ENCODE measurements at places on chromosomes 2 and 18.

GRCh38 chr2:196801674-196802261, 2.3 kb upstream of the GTF3C3 start:
- DNase-seq, result no peak

- DNase-seq, result no peak
These were observed 140.7 kb downstream of the PTRHD1 start for GRCh38 chr2:24652265-24653182.

GRCh38 chr2:71634567-71634966, 181.2 kb downstream of the DYSF start:
- DNase-seq, result no peak

DNA sequence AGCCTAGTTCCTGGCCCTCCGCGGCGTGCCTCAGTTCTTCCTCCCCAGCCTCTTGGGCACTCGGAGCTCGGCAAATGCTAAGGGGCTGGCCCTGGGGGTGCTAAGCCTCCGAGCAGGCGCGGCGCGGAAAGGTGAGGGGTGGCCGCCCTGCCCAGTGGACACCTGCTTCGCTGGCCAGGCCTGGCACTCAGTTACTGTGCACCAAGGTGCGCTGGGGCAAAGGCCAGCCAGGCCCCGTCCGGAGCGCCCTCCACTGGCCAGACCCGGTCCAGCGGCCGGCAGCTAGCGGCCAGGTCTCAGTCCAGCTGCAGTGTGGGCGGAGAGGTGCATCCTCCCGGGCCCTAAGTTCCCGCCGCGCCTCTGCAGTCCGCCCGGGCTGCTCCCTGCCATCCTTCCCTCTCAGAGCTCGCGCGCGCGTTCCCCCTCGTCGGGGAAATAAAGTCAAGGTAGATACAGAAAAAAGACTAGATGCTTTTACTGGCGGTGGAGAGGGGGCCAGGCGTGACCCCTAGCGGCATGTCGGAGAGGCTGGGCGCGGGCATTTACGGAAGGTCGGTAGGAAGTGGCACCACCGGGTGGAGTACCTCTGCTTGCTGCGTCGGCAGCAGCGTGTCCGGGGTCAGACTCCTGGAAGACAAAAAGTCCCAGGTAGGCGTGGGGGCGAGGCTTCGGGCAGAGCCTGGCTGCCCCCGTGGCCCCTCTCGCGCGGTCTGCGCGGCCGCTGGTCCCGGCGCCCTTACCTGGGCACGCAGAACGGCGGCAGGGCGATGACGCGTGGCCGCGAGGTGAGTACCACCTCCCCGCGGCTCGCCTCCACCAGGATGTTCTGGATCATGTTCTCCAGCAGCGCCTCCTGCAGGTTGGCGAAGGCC, 9.4 kb upstream of the CRYBA2 start:
- DNase-seq, result no peak

DNA sequence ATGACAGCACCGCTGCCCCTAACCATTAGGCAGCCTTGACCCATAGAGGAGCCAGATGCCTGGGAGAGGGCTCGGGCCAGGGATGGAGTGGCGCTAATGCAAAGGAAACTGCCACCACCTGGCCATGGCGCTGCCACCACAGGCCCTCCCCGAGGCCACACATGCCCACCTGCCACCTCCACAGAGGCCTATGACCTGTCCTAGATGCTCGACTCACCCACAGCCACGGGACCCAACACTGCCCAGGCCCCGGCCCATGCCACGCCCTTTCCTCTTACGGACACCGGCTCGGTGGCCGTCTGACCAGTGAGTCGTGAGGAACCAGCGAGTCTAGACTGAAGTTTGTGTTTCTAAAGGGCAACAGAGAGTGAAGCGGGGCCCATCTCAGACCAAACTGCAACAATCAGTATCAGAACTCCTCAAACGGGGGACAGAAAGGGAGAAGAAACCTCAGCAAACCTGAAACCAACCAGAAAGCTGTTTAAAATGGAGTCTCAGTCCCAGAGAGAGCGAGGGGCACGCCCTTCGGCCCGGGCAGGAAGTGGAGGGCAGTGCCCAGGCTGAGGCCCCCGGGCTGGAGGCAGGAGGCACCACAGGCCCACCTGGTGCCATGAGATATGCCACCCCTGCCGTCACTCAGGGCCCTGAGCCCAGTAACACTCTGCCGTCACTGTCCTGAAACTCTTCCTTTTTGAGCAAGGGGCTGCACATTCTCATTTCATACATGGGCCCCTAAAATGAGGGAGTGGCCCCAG, 711 bp downstream of the GPR17 start:
- DNase-seq, result no peak

DNA sequence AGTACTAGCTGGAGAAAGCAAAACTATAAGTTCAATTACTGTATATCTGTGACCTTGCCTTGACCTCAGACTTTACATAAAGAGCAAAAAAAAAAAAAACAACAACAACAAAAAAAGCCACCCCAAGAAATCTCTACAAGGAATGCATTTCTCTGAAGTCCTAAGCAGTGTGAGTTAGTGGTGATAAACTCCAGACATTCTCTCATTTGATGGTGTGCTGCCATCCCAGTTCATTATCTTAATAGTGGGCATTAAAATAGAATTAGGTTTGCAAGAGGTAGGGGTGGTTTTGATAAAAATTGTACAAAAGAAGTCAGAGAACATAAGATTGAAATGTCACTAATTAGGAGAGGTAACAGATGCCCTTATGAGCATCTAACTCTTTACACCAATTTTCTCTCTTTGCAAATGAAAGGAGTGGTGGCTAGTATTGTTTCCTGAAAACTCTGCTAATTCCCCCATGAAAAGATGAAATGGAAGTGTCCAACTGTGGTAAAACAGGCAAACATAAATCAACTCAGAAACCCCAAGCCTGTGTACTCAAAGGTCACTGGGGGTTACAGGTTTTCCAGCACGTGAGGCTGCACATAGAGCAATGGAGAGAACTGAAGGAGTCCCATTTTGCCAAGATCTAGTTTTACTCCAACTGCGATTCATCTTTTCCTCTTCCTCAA, 131.9 kb downstream of the MEIS1 start:
- DNase-seq, result no peak

- DNase-seq, result no peak
These were observed at the start of gene CCDC141 for GRCh38 chr2:179049546-179050311. CCDC141 (minus strand) TSS chr2:179050137; CDS start chr2:179049941, 196 bp downstream.

- no peak for DNase-seq
These were observed 446.1 kb downstream of the ARHGAP15 start for GRCh38 chr2:143575340-143575739.

DNA sequence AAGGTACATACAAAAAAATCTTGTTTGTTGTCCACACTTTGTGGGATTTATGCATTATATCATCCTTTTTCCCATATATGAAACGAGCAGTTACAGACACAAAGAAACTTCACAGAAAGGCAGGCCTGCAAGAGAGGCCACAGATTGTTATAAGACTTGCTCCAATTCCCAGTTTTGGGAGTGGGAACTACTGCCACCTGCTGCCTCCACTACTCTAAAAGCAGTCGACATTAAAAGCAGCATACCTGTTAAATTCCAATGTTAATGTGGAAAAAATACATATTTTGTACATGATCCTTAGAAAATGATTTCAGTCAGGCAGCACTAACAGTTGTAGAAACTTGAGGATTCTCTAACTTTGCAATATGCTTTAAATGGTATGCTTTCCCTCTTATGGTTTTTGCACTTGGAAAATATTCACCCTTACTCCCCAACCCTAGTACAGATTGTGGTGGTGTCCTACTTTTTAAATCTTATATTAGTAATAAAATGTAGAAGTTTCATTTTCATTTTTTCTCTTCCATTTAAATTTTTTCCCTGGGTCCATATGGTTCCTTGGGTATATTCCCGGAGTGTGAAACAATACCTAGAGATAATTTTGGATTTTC, 37.9 kb downstream of the SLC38A11 start:
- no peak for DNase-seq

DNA sequence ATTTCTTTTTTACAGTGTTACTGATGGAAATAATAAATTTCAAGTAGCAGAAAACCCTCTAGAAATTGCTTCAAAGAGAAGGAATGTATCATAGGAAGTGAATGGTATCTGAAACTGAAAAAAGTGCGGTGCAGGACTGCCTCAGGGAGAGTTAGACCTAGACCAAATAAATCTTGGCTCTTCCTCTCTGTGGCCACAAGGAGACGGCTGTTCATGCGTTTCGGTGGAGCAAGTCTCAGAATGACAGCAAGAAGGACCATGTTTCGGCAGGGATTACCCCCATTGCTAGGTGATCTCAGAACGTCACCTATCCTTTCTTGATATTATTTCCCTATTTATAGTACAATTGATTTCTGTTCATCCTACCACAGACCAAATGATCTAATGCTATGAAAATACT, 522.3 kb downstream of the SOX11 start:
- no peak for DNase-seq

GRCh38 chr2:37893327-37893726, 31.8 kb upstream of the RMDN2 start:
- no peak for DNase-seq
